ENCODE measurements at places on chromosomes 4 and X.

DNA sequence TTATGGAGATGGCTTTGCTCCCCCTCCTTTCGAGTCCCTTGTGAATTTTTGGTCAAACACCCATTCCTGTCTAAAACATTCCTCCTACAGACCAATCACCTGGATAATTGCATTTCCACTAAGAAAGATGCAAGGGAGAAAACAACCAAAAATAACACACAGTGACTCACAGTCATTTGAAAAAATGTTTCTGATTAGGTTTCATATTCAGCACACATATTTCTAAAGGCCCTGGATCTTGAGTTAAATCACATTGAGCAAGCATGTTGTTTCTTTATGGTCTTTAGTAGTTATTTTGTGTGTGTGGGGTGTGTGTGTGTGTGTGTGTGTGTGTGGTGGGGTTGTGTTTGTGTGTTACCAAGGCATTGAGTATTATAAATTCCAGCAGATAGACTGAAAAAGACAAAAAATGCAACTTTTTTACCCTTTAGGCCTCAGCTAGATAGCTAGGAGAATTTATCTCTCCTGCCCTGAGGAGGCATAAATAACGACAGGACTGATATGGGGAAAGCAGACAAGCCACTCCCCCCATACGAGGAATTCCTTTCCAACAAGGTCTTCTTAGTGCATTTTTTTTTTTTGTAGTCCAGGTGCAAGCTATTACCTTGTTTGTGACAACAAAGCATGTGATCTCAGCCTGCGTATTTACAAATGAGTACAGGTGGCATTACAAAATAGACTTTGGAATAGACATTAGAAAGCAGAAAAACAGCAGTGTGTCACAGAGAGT is 265.4 kb upstream of the ADGRL3 start:
- no peak for DNase-seq

DNA sequence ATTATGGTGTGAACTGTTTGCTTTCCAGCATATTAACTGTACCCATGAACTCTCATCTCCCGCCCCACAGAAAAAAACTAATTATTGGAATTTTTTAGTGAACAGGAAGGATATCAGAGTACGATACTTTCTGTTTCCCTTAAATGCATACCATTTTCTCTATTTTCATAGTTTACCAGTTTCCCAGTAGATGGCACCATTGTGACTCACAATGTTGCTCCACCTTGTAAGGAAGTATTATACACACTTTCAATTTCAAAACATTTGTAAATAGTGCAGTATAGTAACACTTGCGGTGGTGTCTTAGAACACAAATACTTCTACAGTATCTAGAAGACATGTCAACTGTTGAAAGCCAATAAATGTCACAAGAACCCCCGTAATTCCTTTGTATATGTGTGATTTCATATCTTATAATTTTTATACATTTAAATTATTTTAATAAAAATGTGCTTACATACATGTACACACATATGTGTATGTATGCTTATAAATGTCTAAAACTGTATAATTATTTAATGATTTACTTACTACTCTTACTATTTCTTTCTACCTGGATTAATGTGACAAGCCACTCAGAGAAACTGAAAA is 167.3 kb downstream of the SLIT2 start:
- DNase-seq, result peak; percentile 9

GRCh38 chr4:139528377-139529005 is 27.5 kb downstream of the SETD7 start:
- no peak for DNase-seq

- DNase-seq, result no peak
These were observed 60.6 kb downstream of the SMARCA1 start for GRCh38 chrX:129462707-129463106.

Data from GM19239 (cell line).